ENCODE measurements at places on chromosomes 6 and 20.
A peak's percentile ranks its signal among the peaks of the same experiment; 100 is the strongest.

DNA sequence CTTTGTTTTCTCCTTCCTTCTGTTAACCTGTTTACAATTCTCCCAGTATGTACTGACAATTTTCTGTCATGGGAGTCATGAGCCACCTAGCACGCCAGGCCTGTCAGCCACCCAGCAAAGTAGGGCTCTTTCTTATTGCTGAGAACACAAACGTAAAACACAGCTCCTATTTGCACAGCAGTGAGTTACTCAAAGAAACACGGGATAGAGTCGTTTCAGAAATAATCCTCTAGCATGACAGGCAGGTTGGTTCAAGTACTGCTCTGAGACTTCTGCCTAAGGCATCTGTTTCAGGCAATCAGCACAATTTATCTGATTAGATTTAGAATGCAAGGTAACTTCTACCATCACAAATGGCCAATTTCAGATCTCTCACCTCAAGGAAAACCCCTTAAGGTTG is 88.8 kb downstream of the CD24 start:
- DNase-seq, result no peak

DNA sequence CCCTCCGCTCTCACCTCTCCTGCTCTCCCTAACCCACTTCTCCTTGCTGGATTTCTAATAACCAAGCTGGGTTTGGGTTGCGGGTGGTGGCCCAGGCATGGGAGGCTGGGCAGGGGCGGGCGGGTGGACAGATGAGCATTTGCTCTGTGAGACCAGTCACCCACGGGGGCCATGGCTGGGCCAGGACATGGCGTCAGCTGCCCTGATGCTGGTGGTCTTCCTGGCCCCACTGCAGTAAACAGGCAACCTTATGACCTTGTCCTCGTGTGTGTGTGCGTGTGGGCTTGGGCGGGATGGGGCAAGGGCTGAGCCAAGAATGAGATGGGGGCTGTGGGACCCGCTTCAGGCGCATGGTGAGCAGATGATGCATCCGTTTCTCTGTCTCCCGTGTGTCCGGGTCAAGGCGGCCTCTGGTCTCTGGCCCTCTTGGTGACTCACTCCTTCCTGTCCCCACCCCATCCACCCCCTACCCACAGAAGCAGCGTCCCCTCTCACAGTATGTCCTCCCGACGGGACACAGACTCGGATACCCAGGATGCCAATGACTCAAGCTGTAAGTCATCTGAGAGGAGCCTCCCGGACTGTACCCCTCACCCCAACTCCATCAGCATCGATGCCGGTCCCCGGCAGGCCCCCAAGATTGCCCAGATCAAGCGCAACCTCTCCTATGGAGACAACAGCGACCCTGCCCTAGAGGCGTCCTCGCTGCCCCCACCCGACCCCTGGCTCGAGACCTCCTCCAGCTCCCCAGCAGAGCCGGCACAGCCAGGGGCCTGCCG is 41.4 kb upstream of the MYL9 start:
- no peak for DNase-seq

GRCh38 chr6:70398783-70399728 is 14.3 kb upstream of the FAM135A start:
- no peak for DNase-seq

DNA sequence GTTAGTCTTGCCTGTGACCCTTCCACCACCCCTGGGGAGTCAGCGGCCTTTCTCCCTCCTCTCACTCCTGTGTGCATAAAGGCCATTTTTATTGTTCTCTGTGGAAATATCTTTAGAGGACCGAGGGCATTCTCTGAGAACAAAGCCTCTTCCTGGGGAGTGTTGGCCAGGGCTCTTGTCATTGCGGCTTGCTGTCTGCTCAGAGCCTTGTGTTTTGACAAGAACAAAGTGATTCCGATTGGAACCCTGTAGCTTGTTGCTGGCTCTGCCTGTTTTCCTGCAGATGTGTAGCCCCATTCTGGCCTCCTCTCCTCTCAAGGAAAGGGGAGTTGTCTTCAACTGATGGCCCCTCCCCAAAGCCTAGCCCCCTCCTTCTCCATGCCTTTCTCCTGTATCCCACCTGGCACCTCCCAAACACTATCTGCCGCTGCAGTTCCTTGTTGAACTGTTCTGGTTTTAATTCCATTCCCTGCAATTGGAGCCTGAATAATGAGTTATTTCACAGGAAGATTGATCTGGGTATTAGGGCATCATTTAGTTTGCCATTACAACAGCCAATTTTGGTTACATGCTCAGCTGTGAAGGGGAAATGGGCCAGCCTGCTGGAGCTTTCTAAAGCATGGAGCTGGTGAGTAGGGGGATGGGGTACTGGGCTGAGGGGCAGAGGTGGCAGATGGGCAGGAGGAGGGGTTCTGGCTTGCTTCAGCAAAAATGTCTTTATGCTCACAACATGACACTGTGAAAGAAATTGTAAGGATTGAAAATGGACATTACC is 252.5 kb downstream of the LRFN2 start:
- no peak for DNase-seq

- DNase-seq, result no peak
Measured at GRCh38 chr6:42359021-42359420, 92.7 kb downstream of the TRERF1 start.

- DNase-seq, result no peak
Measured at GRCh38 chr6:16227605-16228004, 10.8 kb upstream of the GMPR start.

GRCh38 chr6:13769655-13770053 is 44.7 kb downstream of the MCUR1 start:
- no peak for DNase-seq

- no peak for DNase-seq
Measured at GRCh38 chr20:15807271-15807670, 766.0 kb downstream of the KIF16B start.

DNA sequence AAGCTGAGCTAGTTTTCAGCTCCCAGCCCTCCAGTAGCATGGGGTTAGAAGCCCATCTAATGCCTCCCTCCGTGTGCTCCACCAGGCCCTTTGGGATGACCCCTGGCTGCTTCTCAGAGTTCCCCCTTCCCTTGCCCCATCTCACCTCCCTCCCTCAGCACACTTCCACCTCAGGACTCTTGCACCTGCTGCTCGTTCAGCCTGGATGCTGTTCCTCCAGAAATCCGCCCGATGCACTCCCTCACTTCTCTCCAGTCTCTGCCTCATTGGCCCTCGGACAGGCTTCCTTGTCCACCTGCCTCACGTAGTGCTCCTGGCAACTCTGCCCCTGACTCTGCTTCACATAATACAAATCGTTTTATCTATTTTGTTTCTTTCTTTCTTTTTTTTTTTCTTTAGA is 26.8 kb downstream of the FGD2 start:
- no peak for DNase-seq

- no peak for DNase-seq
Measured at GRCh38 chr20:51366155-51366886, 176.2 kb downstream of the NFATC2 start.

- DNase-seq, result no peak
Measured at GRCh38 chr6:30775104-30775503, 30.8 kb upstream of the IER3 start.

- no peak for DNase-seq
Measured at GRCh38 chr6:2396846-2397630, 151.6 kb upstream of the GMDS start.

GRCh38 chr20:49796600-49797343 is 15.9 kb upstream of the SLC9A8 start:
- no peak for DNase-seq

DNA sequence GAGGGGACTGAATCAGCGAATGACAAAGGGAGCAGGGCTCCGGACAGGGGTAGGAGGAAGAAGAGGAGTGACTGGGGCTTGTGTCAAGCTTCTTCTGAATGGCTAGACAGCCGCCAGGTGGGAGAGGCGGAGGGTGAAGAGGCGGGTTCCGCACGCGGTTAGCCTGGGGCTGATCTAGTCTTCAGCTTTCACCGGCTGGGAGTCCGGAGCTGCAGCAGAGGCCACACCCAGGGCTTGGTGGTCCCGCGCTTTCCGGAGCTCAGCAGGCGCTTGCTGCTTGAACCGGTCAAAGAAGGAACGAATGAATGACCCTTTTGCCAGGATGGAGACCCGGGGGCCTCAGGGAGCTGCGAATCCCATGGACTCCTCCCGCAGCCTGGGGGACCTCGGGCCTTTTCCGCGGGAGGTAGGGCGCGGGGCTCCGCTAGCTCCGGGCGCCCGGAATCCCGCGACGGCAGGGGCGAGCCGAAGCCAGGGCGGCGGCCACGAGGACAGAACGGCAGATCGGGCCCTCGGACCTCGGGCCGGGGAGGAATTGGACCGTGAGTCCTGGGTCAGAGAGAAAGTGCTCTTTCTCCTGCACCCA is at the start of gene C6orf141:
Gene C6orf141 (plus strand): TSS at position 177 of the 586 bp plus-strand sequence. CDS start 125 bp downstream, at position 302.
- DNase-seq, result no peak

GRCh38 chr6:165049362-165049761 is 260.0 kb downstream of the C6orf118 start:
- DNase-seq, result no peak

GRCh38 chr6:31174378-31174777 is 3.9 kb upstream of the POU5F1 start:
- no peak for DNase-seq

- peak; percentile 16 for DNase-seq
Measured at GRCh38 chr6:45830441-45831139, 185.1 kb downstream of the CLIC5 start.

DNA sequence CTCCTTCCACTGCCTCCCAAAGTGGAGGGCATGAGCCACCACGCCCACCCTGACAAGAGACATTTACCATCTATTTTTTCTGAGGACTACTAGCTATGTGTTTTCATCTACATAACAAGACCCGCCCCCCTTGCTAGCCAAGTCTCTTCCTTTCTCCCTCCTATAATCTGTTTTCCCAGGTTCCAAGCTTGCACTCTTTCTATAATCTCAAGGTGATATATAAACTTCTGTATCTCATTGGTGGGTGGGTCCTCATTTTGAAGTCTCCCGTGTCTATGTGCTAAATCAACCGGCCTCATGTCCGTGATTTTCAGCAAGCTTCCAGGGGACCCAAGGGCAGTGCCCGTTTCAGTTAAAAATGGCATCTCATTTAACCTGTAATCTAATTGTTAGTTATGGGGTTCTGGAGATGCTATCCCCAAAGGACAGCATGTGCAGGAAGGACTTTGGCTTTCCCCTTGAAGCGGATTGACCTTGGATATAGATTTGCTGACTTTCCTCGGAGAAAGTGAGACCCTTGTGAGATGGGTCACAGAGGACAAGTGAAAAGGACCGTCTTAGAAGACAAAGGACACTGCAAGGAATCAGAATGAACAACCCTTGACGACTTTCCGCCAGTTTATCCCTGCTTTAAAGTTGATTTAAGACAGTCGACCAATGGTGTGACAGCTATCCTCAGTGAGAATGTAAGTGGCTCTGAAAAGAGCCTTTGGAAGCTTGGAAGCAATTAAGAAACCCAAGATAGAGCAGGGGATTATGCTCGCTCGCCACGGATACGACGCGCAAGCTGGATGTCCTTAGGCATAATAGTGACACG is 22.4 kb downstream of the OR2B2 start:
- no peak for DNase-seq

DNA sequence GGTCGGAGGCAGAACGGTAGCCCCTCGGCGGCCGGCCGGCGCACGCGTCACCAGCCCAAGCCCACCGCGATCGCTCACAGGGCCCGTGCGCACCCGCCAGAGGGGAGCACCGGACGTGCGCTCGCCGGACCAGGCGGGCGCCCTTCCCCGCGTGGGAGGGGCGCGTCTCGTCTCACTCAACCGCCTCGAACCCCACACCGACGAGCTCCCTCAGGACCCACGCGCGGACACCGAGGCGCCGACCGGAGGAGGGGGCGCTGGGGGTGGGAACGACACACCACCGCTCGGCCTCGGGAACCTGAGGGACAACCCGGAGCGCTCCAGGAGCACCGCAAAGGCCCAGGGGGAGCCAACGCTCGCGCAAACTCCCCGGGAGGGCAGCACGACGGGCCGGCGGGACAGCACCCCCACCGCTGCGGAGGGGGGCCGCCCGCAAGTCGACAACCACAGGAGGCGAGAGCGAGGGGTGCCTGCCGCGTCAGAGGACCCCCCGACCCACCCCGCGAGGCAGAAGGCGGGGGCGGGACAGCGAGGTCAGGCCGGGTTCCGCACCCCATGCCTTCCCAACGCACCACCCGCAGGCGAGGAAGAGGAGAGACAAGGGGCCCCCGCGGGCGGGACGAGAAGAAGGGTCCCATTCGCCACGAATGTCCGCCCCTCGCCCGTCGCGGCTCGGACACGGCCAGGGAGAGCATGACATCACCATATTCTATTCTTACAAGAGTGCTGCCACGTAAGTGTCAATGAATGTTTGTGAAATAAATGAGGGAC is 512.7 kb upstream of the ZNF337 start:
- DNase-seq, result no peak

DNA sequence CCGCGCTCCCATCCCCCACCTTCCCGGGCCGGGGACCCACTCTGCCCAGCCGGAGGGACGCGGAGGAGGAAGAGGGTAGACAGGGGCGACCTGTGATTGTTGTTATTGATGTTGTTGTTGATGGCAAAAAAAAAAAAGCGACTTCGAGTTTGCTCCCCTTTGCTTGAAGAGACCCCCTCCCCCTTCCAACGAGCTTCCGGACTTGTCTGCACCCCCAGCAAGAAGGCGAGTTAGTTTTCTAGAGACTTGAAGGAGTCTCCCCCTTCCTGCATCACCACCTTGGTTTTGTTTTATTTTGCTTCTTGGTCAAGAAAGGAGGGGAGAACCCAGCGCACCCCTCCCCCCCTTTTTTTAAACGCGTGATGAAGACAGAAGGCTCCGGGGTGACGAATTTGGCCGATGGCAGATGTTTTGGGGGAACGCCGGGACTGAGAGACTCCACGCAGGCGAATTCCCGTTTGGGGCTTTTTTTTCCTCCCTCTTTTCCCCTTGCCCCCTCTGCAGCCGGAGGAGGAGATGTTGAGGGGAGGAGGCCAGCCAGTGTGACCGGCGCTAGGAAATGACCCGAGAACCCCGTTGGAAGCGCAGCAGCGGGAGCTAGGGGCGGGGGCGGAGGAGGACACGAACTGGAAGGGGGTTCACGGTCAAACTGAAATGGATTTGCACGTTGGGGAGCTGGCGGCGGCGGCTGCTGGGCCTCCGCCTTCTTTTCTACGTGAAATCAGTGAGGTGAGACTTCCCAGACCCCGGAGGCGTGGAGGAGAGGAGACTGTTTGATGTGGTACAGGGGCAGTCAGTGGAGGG is 2.8 kb downstream of the SOX4 start:
- DNase-seq, result no peak

DNA sequence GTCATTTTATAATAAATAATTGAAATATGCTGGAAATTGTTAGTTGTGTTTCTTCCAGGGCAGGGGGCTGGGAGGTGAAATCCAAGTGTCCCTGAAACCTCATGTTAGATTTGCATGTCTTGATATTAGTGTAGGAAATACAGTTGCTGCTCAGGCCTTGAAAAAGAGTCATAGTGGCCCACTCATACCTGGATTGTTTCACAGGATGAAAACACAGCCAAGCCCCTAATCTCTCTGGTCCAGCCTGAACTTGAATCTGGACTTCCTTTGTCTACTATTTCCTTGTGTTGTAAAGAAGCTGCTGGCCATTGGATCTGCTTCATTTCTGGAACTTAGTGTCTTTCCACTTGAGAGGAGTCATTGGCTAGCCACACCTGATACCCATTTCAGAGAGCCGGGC is 108.8 kb upstream of the JARID2 start:
- DNase-seq, result no peak

DNA sequence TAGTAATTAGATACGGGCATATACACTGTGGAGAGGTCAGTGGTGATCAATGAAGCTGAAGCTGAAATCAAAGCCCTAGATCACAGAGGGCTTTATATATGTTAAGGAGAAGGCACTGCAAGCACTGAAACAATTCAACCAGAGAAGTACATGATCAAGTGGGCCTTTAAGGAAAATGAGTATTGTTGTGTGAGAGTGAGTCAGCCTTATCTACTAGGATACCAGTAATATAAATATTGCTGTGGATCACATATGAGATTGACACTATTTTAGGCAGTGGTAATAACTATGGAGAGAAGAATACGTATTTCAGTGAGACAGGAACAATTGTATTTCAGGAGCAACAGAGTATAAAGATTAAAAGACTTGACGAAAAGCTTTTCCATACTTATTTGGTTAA is 1172.2 kb upstream of the GJE1 start:
- no peak for DNase-seq

All from CD4-positive, alpha-beta T cell treated with Interleukin-15 for 4 hours (primary cell).